M059J (cell line): ENCODE measurements at places on chromosomes 5 and 9. TPM values are rescaled to one million over a fixed set of nuclear protein-coding genes. Genes with fewer than 3 reads are reported as not detected.

DNA sequence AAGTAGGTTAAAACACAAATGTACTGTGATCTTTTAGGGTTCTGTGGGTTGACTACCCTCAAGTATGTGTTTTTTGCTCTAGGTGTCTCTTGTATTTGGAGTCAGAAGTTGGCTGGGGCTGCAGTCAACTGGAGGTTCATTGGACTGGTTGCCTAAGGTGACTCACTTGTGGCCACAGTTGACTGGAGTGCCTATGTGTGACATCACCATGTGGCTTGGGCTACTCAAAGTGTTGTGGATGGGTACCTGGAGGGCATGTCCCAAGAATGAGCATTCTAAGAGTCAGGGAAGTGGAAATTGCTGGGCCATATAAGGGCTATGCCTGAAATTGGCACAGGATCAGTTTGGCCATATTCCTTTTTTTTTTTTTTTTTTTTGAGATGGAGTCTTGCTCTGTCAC lies 27.4 kb downstream of the SNX30 start:
- DNase-seq, result peak; percentile 97

GRCh38 chr9:10700291-10700690 lies 87.5 kb upstream of the PTPRD start:
- no peak for DNase-seq

- no peak for DNase-seq
Observed at GRCh38 chr9:128304971-128305288, 17.3 kb downstream of the TRUB2 start.

Gene LCN12
- total RNA-seq, result 1.2 TPM in 1 of 2 replicates, not detected in the other

- DNase-seq, result peak; percentile 77
Observed at GRCh38 chr9:2281031-2281802, 266.1 kb downstream of the SMARCA2 start.

- DNase-seq, result no peak
Observed at GRCh38 chr5:6567835-6568234, 65.0 kb downstream of the NSUN2 start.

Gene SLC25A2
- total RNA-seq, result 0.05 TPM in 1 of 2 replicates, not detected in the other

Gene TAF11L5
- not detected in 2 replicates for total RNA-seq

- DNase-seq, result peak; percentile 77
Observed at GRCh38 chr9:69919461-69920061, 98.9 kb downstream of the CFAP95 start.

DNA sequence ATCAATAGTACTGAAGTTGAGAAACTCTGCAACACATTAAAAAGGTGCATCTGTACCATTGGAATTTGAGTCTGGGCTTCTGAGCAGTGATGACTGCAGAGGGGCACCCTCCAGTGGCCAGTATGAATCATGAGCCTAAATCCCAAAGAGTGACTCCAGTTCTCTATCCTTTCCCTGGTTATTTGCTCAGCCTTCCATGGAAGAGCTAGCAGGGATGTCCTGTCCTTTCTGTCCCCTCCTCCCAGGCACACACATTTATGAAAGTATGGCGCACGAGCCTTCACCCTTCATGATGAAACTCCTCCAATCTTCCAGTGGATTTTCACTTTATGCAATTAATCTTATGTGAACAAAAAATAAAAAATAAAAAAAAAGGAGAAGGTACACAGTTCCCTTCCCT lies 81.0 kb downstream of the ESM1 start:
- peak; percentile 57 for DNase-seq
